ENCODE measurements at places on chromosomes 16 and 17.

GRCh38 chr17:68452724-68453290 is 4.5 kb downstream of the WIPI1 start:
- no peak for DNase-seq

GRCh38 chr17:45131616-45132319 is 547 bp downstream of the PLCD3 start:
- peak; percentile 40 for DNase-seq

DNA sequence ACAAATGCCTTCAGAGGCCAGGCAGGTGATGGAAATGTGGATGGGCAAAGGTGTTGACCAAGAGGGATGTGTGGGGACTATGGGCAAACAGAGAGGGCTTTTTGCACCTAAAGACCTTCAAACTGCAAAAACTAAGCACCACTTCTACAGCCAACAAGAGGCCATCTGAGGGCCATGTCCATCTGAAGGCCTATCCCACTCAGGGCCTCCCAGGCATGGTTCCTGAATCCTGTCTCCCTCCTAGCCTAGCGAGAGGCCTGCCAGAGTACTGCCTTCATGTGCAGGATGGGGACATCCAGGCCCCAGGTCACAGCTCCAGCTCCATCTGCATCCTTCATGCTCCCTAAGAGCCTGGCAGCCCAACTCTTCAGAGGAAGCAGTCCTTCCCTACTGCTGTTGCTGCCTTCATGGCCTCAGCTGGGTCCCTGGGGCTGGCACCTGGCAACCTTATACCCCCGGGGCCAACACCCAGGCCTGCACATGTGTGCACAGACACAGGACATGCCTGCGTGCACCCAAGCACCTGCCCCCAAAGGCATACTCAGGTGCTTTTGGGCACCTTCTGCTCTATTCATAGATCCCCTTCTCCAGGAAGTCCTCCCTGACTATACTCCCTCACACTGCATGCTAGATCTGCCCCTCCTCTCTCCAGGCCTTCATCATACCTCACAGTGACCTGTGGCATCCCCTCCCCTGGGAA is 95.2 kb downstream of the C16orf78 start:
- DNase-seq = no peak

GRCh38 chr17:50687200-50688066 is 20.3 kb downstream of the ANKRD40 start:
- DNase-seq = no peak

DNA sequence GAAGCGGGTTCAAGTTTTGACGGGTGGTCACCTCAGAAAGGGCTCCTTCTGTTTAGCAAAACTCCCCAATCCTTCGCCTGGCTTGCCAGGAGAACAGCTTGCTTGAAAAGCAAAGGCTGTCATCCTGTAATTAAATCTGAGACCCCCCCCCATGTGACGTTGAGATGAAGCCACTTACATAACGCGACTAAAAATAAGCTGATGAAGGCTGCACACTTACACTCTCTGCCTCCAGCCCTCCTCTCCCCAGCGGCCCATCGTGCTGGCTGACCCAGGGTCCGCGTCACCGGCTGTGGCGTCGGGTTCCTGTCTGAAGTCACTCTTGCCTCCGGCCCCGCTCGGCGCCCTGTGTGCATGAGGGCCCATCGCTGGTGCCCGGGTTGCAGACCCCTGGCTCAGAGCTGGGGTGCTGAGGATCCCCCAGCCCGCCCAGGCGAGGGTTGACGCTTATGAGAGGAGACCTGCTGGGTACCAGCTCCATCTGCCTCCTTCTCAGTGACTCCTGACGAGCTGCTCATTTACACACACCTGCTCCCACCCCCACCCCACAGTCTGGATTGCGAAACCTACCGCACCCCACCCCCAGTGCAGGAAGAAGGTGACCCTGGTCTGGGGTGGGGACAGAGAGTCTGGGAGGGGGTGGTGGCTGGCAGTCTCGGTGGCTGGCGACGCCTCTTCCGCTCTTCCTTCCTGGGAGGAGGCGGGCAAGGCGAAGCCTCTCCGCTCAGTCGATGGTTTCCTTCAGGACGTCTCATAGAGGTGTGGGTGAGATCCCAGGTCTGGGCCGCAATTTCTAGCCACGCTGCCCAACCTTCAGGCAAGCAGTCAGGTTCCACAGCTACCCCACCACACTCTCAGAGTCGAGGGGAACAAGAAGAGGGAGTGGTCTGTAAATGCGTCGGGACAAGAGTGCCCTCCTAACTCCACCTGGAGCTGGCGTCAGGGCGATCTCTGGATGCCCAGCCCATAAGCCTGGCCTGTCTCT is 3.1 kb upstream of the BAIAP2 start:
- no peak for DNase-seq

GRCh38 chr17:76032073-76032779 is 5.1 kb upstream of the EVPL start:
- no peak for DNase-seq

DNA sequence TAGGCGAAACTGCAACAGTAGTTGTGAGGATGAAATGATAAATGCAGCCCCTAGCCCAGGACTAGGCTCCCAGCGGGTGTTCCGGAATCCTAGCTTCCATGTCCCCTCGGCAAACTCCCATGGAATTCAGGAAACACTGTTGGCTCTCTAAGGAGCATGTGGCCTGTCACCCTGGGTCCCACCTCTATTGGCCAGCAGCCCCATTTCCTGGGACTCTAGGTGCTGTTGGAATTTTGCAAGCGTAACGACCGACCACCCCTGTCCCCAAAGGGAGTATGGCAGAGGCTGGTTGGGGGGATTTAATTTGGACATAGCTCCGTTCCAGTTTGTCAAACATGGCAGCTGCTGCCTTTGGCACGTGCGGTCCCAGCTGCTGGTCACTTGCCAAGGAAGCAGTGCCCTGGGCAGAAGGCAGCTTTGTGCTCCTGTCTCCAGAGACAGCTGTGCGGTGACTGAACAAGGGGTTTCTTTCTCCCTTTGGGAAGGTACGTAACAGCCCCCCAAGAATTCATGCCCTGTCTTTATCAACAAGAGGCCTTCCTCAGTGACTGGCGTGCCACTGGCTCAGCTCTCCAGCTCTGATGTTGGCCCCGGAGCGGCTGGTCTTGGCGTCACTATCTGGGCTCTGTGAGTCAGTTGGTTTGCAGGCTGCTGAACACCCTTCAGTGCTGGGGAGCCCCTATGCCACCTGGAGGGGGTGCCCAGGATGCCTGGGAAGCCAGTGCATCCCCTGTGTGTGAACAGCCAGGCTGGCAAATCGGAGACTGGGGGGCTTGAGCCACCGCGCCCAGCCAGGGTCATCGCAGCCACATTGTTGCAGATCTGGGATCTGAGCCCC is 235.2 kb upstream of the TNRC6C start:
- no peak for DNase-seq

GRCh38 chr16:86382067-86382773 is 128.1 kb upstream of the FOXF1 start:
- no peak for DNase-seq

GRCh38 chr16:4179763-4180260 is 62.1 kb downstream of the SRL start:
- no peak for DNase-seq

DNA sequence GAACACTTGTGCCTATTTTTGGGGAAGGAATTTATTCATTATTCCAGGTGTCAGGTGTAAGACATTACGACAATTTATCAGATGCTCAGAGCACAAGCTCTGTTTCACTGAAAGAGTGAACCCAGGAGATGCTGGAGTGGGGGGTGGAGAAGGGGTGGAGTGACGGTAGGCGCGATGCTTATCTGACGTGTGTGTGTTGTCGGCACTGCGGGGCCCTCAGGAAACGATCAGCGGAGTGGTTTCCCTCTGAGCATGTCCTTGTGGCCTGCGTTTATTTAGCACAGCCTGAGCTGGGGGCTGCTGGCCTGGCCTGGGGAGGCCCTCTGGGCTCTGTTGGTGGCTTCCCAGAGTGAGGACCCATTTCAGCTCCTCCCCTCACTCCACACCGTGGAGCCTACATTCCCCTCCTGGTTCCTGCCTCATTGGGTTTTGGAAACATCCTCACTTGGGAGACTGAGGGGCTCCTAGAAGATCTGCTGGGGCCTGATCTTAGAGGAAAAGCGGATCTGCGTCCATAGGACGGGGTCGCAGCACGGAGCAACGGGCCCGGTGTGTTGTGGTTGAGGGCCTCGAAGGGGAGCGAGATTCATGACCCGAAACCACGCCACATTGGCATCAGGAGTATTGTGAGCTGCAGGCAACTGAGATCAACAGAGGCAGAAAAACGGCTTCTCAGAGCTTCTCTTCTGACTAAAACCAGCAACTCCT is 19.0 kb upstream of the GNG13 start:
- DNase-seq = peak; percentile 43

- DNase-seq = no peak
Observed at GRCh38 chr16:84332975-84333684, 35.2 kb upstream of the ATP2C2 start.

DNA sequence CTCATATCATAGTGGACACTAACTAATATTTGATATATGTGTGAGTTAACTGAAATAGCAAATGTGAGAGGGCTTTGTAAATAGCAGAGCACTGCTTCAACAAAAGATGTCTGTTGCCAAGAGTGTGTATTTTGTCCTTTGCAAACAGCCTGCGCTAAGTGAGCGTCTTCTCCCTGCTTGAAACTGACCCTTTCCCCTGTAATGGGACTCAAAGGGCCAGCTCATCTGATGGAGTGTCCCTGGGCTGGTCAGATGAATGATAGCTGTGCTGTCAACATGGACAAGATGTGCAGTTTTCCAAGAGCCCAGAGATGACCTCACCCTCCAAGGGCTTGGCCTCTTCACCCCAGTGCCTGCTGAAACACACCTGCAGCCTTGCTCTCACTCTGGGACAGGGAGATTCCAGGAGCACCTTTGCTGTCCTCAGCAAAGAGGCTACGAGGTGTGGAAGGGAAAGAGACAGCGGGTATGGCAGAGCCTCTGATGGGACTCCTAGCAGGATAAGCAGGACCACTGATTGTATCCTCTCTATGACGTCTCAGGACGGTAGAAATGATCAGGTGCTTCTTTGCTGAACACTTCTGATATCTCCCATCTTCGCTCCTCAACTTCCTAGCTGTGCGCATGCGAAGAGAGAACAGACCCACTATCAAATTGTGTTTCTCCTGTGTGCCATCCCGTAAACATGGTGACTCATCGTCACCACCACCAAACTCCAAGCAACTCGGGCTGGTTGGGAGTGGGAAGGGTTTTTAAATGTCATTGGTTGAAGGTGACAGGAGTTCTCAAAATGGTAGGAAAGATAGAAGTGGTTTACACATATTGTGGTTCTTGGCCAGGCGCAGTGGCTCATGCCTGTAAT is 35.8 kb upstream of the TBX2 start:
- no peak for DNase-seq

GRCh38 chr16:73725156-73725555 is 571.5 kb upstream of the PSMD7 start:
- DNase-seq = no peak

DNA sequence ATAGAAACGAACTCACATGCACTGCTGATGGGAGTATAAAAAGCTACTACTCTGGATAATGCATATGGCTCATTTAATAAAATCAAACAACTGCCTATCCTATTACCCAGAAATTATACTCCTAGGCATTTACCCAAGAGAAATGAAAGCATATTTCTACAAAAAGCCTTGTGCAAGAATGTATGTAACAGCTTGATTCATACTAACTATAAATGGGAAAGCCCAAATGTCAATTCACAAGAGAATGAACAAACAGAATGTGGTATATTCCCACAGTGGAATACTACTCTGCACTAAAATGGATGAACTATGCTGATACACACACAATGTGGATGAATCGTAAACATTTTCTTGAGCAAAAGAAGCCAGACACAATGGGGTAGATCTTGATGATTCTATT is 38.4 kb downstream of the KIAA0753 start:
- no peak for DNase-seq

DNA sequence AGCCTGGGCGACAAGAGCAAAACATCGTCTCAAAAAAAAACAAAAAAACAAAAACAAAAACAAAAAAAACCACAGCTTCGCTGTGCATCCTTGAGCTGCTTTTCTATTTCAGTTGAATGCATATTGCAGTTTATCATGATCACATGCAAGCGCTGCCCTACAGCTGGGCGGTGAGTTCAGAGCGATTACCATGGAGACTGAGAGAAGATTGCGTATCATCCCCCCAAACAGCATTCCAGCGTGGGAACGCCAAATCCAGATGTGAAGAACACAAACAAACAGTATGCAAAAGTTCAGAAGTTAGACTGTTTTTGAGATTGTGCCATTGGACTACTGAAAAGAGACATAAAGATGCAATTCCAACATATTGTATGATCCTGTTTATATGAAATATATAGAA is 15.1 kb upstream of the SLC52A1 start:
- DNase-seq = no peak

GRCh38 chr16:64077242-64077641 is 1044.6 kb downstream of the CDH11 start:
- DNase-seq = no peak

- no peak for DNase-seq
Observed at GRCh38 chr17:55530064-55530463, 18.8 kb upstream of the SMIM36 start.

DNA sequence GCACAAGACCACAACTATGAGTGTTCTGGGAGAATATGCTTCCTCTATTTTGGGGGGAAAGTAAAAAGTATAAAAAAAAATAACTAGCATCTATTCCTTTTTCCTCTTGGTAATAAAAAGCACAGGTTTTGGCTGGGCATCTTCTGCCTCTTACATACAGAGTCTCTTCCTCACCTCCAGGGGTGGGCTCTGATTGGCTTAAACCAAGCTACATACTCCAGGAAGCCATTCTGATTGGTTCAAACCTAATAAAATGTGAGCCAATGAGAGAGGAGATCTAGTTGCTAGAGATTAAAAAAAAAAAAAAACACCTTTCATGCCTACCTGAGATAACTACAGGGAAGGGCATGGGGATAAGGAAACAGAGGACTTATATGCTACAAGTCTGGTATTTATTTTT is 365.9 kb upstream of the ERCC4 start:
- DNase-seq = no peak

DNA sequence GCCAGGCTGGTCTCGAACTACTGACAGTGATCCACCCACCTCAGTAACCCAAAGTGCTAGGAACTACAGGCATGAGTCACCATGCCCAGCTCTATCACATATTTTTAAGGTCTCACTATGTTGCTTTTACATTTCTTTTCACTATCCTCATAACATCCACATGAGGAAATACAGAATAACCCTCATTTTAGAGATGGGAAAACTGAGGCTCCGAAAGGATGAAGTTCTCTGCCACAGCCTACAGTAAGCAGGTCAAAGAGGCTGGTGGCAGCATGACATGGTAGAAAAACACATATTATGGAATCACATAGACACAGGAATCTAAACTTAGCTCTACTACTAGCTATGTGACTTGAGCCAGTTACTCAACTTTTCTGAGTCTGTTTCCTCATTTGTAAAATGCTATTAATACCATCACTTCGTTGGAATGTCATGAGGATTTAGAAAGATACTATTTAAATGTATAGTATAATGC is 32.2 kb downstream of the APPBP2 start:
- no peak for DNase-seq

- no peak for DNase-seq
Observed at GRCh38 chr17:75642784-75643642, 9.8 kb downstream of the SMIM5 start.

- no peak for DNase-seq
Observed at GRCh38 chr17:63561819-63562218, 11.5 kb downstream of the DCAF7 start.

- DNase-seq = no peak
Observed at GRCh38 chr16:81837312-81837751, 58.2 kb downstream of the PLCG2 start.

Measured in CD4-positive, alpha-beta T cell treated with Interleukin-21 for 1 hour (primary cell).